Stimulated activated CD4-positive, alpha-beta T cell treated with anti-CD3 and anti-CD28 coated beads, Interleukin-2, amount 100 ng/mL, for 24 hours (primary cell): ENCODE measurements at places on chromosomes 4 and X.

GRCh38 chr4:166733686-166734085 is 500.6 kb downstream of the SPOCK3 start:
- DNase-seq, result no peak

DNA sequence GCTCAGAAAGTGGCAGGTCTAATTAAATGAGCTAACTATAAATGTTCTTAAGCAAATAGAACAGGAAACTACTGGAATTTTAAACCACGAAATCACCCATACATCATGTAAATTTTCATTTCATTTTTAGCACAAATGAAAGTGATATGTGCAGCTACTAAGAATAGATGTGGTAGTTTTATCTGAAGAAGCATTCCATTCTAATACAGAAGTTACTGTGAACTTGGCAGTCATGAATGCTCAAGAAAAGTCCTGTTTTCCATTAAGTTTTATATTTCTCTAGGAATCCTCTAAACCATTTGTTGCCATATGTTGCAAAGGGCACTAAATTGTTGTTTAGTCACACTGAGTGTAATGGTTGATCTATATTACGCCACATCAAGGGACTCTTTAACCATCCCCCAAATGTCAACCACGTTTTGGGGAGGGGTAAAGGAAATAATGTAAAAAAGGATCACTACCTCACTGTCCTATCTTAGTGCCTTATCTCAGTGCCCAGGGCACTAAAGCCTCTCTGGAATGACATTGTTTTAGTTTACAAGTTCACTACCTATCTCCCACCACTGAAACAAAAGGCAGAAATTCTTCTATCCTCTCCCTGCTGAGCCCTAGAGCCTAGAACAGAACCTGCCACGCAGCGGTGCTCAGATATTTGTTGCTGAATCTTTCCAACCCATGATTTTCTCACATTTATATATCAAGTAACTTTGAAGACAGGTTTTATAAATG is 118.0 kb downstream of the SHISA3 start:
- DNase-seq, result no peak

GRCh38 chrX:74890676-74891430 is 34.4 kb downstream of the NEXMIF start:
- DNase-seq, result no peak

- DNase-seq, result no peak
Measured at GRCh38 chrX:49845701-49846403, 16.7 kb downstream of the PAGE4 start.

DNA sequence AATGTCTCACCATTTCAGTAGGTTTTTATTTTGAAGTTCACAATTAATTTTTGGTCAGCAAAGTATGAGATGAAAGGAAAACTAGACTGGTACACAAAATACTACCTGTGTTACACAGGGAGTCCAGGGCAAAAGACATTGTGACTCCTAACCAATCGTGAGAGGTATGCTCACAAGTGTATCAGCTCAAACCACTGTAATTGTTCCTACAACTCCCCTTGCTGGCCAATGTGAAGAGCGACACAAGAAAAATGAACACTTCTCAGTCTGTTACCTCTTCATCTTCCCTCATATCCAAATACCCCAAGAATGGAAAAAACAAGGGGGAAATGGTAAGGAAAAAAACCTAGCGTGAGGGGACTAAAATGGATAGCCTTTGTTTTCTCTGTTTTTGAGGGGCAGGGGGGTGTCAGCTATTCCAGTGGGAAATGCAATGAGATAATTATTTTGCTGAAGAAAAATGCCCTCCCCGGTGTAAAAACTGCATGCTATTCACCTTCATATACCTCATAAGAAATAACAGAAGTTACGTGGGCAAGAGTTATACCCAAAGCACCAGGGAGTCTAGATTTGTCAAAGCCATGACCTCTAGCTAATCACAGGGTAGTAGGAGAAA is 30.6 kb upstream of the NSUN7 start:
- DNase-seq, result no peak

GRCh38 chr4:181745933-181746625 is 497.1 kb upstream of the TENM3 start:
- DNase-seq, result no peak

DNA sequence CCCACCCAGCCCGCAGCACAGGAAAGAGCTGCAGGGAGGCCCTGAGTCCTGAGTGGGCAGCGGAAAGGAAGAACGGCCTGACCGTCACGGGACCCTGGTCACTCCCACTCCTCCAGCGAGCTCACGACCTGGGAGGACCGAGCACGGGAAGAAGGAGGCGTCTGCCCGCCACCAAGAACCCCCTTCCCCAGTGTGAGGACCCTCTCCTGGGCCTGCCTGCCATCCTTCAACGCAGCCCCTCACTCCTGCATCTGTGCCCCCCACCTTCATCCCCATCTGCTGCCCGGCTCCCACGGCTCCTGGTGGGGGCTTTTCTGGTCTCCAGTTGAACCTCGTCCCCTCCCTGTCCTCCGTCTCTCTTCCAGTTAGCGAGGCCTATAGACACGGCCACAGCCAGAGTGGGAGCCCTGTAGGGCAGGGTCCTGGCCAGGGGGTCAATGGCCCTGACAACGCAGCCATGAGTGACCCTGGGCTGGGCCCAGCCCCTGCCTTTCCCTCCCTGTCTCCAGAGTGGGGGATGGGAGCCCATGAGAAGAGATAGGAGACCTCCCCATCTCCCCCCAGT is 41.3 kb upstream of the MXD4 start:
- no peak for DNase-seq

- no peak for DNase-seq
Measured at GRCh38 chrX:110026099-110026844, 23.4 kb downstream of the TMEM164 start.

DNA sequence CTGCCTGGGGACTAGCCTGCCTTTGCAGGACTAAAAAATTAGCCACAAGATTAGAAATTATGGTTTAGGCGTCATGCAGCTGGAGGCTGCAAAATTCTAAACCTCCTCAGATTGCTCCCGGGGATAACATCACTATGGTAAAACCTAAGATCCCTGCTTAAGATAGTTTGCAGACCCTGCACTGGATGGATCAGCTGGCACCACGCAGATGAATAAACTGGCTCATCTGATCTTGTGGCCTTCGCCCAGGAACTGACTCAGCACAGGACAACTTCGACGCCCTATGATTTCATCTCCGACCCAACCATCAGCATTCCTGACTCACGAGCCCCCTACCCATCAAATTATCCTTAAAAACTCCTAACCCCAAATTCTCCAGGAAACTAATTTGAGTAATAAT is 482.4 kb downstream of the SPRY1 start:
- no peak for DNase-seq

- DNase-seq, result peak; percentile 61
Measured at GRCh38 chr4:76950052-76950955, 752 bp downstream of the SEPTIN11 start.

DNA sequence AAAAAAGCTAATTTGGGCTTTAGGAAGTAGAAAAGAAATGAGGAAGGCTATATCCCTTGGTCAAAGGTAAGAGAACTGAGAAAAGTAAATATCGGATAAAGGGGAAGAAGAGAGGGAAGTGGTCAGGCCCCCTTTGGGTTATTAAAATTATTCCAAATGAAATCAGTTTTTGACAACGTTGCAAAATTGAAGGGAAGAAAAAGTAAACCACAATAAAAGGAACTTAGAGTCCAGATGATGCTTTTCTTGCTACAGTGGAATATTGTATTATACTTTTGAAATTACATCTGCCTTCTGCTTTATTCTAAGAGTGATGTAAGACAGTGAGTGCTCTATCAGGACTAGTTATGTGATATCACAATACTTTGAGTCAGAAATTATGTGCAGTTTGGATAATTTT is 59.4 kb upstream of the RBPJ start:
- no peak for DNase-seq

DNA sequence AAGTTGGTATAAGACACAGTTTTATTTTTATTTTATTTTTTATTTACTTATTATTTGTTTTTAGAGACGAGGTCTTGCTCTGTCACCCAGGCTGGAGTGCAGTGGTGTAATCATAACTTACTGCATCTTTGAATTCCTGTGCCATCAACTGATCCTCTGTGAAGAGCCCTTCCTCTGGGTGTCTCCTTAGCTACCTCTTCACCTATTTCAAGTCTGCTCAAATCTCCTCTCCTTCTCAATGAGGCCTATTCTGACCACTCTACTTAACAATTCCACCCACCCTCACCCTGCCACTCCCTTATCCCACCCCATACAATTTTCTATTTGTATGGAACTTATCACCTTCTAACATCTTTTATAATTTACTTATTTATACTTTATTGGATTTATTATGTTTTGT is 183.4 kb downstream of the PPP3CA start:
- no peak for DNase-seq

DNA sequence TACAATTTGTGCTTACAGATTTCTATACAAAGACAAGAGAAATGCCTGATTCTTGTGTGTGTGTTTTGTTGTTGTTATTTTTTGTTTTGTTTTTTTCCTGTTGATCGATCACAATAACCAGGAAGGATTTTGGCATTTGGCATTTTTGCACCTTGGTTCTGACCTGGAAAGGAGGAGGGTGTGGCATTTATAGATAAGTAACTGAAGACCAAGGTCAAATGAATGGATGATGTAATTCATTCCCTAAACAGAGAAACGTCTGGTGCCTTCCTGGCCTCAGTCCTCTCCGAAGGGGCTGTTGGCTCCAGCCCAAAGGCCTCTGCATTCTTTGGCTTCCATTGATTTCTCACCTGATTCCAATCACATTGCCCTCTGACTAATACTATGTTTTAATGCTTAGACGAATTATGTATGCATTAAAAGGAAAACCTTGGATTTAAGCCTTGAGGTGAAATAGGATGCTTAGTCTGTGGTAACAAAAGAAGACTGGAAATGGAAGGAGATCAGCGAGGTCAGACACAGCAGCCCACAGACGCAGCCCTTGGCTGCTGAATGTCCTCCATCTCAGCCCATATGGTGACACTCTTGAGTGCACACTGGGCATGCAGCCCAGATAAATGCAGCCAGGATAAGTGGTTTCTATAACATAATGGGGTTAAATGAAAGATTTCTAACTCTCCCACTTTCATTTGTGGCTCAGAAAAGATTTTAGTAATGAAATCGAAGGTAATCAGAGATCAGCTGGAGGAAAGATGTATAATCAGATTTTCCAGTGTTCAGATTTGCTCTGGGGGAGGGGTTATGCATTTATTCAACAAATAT is 60.5 kb upstream of the TRIM2 start:
- DNase-seq, result no peak

DNA sequence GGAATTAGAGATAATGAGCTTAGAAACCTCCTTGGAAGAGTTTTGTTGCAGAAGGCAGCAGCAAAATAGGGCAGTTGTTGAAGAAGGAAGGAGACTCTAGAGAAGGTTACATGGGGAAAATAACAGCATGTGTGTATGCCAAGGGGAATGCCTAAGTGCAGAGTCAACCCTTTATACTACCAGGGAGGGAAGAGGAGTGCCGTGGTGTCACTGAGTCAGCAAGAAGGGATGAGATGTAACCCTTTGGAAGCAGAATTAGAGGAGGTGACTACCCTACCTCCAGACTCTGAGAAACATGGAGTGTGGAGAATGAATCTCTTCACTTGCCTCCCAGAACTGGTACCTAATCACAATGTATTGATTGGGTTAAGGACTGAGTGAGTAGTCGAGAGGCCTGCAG is 6.7 kb upstream of the GABRE start:
- no peak for DNase-seq

- DNase-seq, result no peak
Measured at GRCh38 chr4:78369679-78370078, 181.9 kb upstream of the ANXA3 start.

GRCh38 chrX:133594156-133594555 is 178.9 kb upstream of the GPC4 start:
- no peak for DNase-seq

DNA sequence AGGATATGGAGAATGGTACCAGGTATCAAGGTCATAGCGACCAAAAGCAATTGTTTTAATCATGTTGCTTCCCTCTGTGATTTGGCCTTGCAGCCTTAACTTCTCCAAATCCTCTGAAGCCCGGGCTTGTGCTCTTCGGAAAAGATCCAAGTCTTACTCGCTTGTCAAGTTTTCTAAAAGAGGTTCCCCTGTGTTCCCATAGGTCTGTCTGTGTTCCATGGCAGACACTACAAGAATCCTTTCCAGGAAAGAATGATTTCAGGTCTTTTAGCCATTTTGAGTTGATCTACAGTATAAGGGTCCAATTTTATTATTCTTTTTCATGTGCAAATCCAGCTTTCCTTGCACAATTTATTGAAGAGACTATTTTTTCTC is 710.6 kb upstream of the DIAPH2 start:
- no peak for DNase-seq

GRCh38 chr4:162475246-162475645 is 311.4 kb upstream of the FSTL5 start:
- no peak for DNase-seq

- no peak for DNase-seq
Measured at GRCh38 chr4:121100093-121100775, 27.9 kb upstream of the NDNF start.

DNA sequence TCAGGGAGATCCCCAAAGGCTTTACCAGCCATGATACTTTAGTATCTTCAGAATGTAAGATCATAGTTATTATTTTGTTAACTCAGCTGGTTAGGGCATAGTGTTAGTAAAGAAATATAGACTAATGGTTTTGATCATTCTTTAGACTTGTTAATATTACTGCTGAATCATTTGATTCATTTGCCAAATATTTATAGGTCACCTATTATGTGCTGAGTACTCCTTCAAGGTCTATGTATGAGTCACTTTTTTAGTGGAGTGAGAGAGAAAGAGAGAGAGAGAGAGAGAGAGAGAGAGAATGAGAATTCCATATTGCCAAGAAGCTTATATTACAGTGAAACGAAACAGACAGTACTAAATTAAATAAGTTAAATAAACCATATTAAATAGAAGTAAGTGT is 110.3 kb downstream of the UBE2NL start:
- DNase-seq, result no peak

- DNase-seq, result no peak
Measured at GRCh38 chrX:83345298-83345697, 162.8 kb upstream of the POU3F4 start.

DNA sequence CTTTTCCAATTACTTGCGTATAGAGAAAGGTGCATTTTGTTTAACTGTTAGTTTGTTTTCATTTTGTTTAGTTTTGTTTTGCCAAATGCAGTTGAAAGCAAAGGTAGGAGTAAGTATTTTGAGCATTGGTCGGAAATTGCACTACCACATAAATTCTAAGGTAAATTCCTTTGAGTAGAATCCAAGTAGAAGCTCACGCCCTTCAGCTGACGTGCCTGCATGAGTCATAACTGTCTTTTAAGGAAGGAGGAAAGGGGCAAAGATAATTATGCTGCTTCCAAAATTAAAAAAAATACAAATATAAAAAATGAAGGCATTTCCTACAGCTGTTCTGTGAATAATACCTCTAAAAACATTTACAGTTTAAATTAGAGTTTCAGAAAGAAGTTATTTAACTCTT is 110.2 kb upstream of the MYOZ2 start:
- DNase-seq, result no peak

GRCh38 chr4:41551536-41551935 is 13.6 kb downstream of the LIMCH1 start:
- no peak for DNase-seq

DNA sequence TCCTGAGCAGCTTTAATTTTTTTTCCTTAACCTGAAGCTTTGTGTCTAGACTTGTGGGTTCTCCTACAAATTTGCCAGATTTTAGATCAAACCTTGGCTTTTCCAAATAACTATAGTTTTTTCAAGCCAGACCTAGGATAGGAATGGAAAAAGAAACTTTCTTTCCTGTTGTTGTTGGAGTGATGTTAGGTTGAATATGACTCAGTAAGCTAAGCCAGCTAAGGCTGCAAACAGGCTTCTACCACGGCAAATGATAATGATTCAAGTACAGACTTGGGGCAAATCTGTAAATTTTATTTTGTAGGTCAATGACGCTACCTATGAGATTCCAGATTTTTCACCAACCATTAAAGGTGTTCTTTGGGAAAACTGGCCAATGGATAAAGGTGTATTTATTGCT is 45.6 kb downstream of the WDR19 start:
- no peak for DNase-seq
